ENCODE measurements at places on chromosomes 13 and 19.

DNA sequence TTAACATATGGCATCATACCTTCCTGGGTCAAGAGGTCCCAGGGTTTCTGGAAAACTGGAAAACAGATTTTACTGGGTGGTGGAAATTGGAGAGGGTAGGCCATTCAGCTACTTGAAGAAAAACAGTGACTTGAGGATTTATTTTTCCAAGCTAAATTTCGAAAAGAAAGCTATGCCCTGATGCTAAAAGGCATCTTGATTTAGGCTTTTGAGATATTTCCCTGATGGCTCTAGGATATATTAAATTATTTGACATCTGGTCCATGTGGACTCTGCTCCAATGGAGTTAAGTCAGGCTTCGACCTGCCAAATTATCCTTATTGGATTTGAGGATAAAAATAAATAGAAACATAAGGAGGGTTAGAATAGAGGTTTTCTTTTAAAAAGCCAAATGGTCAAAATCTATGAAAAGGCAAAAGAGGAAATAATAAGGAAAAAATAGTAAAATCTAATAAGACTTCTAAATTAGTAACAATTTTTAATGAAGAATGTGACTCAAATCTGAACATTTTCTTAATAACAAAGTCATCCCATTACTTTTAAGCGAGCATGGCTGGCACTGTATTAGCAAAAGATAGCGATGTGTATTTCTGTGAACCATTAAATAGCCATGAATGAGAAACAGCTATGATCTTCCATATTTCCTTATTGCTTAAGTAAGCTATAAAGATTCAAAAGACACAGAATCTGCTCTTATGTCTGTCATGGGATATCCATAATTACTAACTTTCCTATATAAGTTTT, 190.0 kb upstream of the MIR17HG start:
- no peak for DNase-seq

- DNase-seq, result no peak
These were observed 383.4 kb downstream of the LMO7 start for GRCh38 chr13:76019421-76020044.

- no peak for DNase-seq
These were observed 25.5 kb downstream of the FGF21 start for GRCh38 chr19:48780631-48781391.

DNA sequence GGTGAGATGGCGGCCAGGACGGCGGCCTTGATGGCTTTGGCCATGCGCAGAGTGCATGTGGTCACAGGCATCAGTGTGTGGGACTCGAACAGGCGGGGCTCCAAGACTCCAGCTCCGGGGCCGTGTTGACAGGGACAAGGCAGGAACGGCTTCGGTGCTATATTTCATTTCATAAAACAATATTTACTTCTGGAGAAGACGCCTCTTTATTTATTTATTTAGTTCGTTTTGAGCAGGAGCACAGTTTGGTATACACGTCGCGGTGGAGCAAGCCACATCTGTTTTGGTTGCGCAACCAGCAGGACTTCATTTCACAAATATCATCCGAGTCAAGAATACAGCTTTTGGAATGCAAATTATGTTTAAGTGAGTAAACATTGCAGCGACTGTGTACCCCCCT, 166.7 kb upstream of the TSHZ3 start:
- DNase-seq, result no peak

- no peak for DNase-seq
These were observed 7.2 kb downstream of the RPL36 start for GRCh38 chr19:5697022-5697889.

- no peak for DNase-seq
These were observed 507.4 kb downstream of the KCTD12 start for GRCh38 chr13:76378767-76379166.

GRCh38 chr19:10363789-10364281, 16.5 kb downstream of the TYK2 start:
- DNase-seq, result no peak

DNA sequence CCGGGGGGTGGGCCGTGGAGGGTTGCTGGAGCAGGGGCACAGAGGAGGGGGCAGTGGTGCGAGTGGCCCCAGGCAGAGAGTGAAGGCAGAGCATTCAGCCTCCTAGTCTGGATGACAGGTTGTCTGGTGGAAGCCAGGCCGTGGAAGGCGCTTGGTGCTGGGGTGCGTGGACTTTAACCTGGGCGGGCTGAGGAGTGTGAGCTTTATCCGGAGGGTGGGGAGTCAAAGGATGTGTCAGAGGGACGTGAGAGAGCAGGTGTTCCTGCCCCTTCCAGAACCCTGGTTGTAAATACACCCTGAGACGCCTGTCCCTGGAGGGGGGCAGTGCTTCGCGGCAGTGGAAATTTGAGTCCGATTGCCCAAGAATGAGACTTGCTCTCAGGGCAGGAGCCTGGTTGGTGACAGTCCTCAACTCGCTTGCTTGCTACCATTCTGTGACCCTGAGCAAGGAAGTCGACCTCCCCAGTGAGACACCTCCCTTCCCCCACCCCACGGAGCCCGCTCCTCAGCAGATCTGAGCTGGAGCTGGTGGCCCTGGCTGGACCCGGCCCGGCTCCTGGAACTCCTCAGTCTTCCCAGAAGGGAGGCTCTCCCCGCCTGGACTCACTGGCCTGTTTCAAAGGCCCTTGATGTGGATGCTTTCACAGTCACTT, 2.3 kb downstream of the SPPL2B start:
- DNase-seq, result no peak

All from stimulated activated CD4-positive, alpha-beta T cell treated with anti-CD3 and anti-CD28 coated beads, Interleukin-2, amount 100 ng/mL, for 24 hours (primary cell).